ENCODE measurements at places on chromosomes 6 and 20.

DNA sequence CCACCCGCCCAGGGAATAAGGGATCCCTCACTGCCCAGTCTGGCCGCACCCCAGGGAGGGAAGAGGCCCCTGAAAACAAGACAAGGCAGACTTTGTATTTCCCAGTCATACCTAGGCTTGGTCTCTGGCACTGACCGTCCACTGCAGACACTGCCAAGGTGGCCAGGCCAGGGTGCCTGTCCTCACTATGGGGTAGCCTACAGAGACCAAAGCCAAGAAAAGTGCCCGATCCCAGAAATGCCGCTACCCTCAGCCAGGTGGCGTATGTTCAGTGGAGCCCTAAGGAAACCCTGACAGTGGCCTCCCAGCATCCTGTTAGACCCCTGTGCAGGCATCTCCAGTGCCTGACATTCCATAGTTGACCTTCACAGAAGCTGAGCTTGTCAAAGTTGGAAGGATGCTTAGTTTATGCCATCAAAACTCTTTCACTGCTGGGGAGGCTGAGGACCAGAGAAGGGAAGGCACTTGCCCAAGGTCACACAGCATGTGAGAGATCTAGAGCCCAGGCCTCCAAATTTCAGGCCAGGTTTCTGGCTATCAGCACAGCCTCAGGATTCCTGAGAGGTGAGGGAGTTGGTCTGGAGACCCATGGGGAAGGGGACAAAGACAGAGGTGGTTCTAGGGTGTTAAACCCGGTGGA is 2.5 kb downstream of the SCRT2 start:
- no peak for DNase-seq

DNA sequence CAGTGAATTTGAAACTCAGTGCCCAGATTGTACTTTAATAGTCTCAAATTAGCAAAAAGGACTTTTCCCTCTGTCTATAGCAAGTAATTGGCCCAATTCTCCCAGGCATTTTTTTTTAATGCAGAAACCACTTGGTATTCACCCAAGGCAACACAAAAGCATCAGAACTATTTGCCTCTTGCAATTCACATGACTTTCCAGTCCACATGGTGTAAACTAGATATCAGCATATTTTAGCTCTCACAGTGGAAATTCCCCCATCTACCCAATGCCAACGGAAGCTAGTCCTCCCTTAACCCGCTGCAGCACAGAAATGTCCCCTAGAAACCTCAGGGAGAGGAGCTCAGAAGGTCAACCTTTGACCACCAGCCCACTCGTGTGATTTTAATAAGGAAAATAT is 103.4 kb upstream of the CDYL start:
- DNase-seq = no peak

- no peak for DNase-seq
Measured at GRCh38 chr20:57703013-57703412, 6.8 kb downstream of the PMEPA1 start.

- DNase-seq = no peak
Measured at GRCh38 chr20:36305602-36306551, at the start of gene DLGAP4. Gene DLGAP4, plus strand, starts transcription at chr20:36306339. Its CDS starts 125,379 bp downstream, at chr20:36431718.

DNA sequence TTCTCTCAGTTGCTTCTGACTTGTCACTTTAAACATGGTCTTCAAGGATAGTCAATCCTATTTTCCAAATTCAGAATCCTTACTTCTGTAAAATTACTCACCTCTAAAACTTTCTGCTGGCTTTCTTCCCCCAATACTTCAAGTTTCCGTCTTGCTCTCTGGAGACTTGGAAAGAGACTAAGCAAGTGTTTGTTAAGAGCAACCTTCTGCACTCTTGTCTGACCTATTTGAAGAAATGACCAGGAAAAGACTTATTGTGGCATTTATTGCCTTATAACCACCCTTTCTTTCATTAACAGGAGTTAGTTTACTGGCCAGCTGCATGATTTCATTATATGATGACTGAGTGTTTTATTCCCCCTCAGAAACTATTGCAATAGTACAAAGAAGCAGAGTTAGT is 181.0 kb downstream of the TBC1D7 start:
- DNase-seq = no peak

- DNase-seq = no peak
Measured at GRCh38 chr6:11974089-11974488, 38.0 kb upstream of the HIVEP1 start.

- no peak for DNase-seq
Measured at GRCh38 chr20:59030911-59031563, 1.1 kb downstream of the ATP5F1E start.

DNA sequence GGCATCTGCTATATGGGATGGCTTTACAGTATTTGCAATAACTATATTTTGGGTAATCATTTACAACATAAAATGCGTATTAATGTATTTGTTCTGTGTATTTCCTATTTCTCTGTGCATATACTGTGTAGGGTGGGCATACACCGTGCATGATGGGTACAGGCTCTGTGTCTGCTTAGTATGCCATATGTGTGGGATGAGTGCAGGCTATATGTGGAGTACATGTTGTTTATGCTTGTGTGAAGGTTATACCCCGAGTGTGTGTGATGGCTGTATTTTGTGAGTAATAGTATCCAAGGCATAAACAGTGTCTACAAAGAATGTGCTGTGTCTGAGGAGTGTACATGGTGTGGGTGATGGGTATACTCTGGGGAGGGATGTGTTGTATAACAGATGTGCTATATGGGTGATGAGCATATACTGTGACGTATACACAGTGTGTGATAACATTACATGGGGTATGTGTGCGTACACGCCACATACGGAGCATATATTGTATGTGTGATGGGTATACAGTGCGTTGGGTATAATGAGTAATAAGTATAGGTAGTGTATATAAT is 52.7 kb downstream of the CPXM1 start:
- no peak for DNase-seq

DNA sequence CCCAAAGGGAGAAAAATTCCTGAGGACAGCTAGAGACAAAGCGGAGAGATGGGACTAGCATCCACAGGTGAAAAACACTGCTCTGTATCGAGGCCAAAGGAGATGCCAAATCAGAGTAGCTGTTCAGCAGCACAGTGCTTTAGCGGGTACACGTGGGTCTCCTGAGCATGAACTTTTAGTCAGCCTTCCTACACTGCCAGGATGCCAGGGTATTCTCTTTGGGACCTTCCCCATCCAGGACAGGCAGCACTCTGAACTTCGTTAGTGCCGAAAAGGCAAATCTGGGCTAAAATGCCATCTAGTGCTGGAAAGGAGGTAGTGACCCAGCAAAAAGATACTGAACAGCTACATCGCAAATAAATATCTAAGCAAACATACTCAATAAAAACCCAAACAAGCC is 64.9 kb downstream of the C6orf58 start:
- DNase-seq = no peak

GRCh38 chr6:84618046-84618752 is 146.2 kb downstream of the TBX18 start:
- no peak for DNase-seq

- no peak for DNase-seq
Measured at GRCh38 chr6:35461270-35461669, 6.9 kb upstream of the RPL10A start.

- DNase-seq = no peak
Measured at GRCh38 chr6:46014046-46014445, 1.6 kb downstream of the CLIC5 start.

DNA sequence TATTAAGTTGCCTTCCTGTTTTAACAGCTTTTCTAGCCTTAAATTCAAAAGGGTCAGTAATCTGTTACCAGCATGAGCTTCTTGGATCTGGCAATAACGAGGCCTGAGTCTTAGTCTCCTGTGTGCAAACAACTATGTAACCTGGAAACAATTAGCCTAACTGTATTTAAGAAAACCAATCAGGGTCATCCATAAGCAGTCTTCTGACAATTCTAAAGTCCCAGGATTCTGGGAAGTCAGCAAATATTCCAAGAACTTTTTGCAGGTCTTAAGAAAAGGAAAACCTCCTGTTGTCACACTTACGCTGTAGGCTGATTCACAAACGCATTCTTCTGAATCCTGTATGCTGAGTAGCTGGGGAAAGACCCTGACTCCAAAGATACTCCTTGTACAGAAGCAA is 90.4 kb downstream of the COL12A1 start:
- DNase-seq = no peak

- DNase-seq = no peak
Measured at GRCh38 chr20:46350201-46350985, 42.1 kb upstream of the CDH22 start.

GRCh38 chr6:56148488-56149186 is 98.7 kb downstream of the COL21A1 start:
- DNase-seq = no peak

DNA sequence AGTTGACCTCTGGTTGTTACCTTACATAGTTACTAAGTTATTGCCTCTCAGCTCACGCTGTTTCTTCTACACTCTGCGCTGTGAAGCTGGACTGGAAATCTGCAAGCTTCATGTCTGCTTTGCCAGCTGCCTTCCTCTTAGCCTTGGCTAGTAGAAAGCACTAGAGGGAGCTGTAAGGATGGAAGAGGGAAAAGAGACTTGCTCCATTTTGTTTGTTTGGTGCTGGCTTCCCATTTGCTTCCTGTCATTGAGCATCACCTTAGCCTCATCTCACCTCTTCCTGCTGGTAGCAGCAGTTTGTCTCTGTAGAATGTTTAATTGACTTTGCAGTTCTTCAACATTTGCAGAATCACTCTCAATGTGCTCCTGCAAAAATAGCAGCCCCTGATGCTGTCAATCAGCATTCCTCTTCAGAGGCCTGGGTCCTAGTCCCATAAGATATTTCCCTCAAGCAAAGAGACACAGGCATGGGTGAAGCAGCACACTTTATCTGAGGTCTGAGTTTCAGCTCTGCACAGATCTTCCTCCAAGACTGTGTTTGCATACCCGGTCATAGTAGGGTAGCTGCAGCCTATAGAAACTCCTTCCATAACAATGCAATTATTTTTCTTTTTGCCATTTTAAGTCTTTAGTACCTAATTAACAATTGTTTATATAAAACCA is 302.2 kb upstream of the EPHA7 start:
- no peak for DNase-seq

DNA sequence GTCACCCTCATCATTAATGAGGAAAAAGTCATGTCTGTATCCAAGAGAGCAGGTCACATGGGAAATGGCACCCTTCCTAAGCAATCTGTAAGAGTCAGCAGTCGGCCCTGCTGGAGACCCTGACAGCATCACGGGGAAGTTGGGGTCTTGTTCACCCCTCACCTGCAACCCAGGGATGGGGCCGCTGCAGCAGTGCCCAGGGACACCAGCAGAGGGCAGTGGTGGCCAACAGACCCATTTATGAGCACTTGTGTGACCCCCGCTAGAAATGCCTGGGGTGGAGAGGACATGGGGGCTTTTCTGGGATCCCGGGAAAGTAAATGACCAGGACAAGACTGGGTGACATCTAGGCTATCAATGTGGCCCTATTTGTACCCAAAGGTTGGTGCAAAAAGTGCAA is 35.9 kb downstream of the ANKRD60 start:
- peak; percentile 7 for DNase-seq

DNA sequence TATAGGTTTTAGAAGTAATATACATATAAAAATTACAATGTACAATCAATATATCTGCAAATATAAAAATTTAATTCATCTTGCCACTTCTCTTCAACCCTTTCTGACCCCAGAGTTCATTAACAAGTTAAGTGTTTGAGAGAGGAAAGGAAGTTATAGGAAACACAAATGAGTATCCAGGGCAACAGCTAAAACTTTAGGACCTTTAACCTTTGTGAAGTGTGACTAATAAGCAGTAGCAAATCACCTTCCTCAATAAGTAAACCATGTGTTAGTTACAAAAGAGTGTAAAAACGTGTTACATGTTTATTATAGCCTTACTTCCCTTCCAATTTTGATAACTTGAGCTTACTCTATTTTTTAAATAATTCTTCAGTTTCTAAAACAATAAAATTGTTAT is 73.4 kb upstream of the SIM1 start:
- DNase-seq = no peak

DNA sequence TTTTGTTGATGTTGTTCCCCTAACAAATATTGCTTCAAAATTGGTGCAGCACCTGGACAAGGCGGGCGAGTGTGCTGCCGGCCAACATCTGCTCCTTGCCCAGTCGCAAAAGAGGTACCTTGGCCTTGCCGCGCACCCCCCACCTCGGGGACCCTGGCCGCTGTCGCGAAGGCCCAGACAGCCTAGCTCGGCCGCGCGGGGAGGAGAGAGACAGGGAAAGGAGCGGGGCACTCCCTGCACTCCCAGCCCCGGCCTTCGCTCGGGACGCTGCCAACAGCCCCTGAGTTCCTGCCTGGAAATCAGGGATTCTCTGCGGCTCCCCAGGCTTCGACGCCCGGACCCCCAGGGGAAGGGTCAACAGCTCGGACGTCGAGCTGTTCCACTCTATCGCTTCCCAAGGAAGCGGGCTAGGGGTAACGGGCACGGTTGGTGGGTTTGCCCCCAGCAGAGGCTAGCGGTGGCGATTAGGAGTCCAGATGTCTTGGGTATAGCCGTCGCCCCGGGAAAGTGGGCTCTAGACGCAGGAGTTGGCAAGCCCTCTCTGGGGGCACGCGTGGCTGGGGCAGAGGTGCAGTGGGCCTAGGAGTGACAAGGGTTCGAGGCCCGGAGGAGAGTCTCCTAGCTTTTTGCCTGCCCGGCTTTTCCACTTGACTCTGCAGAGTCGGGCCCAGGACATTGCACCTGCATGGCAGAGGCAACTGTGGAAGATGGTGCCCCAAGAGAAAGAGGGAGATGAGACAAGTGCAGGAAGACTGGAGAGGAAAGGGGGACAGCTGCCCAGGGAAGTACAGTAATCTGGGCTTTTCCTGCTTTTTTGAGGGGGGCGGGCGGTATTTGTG is 8.2 kb downstream of the POU3F2 start:
- DNase-seq = no peak

DNA sequence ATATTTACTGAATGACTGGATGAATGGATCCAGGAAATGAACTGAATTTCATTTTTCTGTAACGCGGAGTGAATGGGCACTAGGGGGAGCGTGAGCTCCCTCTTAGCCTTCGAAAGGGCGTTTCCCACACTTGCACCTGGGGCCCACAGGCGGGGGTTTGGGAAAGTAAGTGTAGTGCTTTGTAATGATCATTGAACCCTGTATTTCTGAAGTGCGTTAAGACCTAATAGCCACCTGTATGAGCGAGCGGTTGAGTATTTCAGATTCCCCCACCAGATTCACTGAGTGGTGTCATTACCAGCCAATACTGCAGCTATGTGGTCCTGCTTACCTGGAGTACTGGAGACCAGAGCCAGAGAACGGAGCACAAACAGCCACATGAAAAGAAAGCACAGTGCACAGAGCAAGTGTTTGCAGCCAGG is 10.5 kb downstream of the SYTL3 start:
- no peak for DNase-seq

- DNase-seq = no peak
Measured at GRCh38 chr6:5110246-5110645, 25.1 kb downstream of the PPP1R3G start.

GRCh38 chr6:35206346-35206745 is 7.4 kb upstream of the SCUBE3 start:
- DNase-seq = no peak

Data from stimulated activated CD4-positive, alpha-beta T cell treated with anti-CD3 and anti-CD28 coated beads, Interleukin-15, amount 100 ng/mL, for 48 hours (primary cell).